ENCODE measurements at places on chromosomes 16 and 17. TPM values are rescaled to one million over a fixed set of nuclear protein-coding genes. Genes with fewer than 3 reads are reported as not detected.

DNA sequence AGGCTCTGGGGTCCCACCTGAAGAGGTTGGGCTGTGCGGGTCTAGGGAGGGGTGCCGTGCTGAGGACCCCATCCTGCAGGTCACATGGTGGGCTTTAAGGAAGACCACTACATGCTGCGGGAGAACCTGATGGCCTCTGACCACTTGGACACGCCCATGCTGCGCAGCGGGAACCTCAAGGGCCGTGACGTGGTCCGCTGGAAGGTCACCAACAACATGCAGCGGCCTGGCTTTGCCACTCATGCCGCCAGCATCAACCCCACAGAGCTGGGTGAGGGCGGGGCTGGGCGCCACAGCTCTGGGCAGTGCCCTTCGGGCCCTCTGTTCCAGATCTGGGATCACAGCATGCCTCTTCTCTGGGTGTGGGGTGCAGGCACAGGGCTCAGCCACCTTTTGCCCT is 18.5 kb downstream of the ITGB4 start:
- no peak for DNase-seq

DNA sequence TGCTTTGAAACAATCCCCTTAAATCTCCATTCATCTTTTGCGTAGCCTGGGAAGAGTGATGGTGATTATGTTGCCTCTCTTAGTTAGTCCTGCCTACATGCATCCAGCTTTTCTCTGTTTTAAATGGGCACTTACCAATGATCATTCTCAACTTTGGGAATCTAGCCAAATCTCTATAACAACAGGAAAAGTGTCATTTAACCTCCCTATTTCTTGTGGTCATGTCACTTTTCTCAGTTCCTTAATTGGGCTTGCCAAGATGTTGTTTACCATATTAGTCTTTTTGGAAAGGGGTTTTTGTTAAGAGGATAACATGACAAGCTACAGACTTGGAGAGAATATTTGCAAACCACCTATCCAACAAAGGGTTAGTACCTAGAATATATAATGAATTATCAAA is 15.6 kb upstream of the CLEC10A start:
- no peak for DNase-seq

DNA sequence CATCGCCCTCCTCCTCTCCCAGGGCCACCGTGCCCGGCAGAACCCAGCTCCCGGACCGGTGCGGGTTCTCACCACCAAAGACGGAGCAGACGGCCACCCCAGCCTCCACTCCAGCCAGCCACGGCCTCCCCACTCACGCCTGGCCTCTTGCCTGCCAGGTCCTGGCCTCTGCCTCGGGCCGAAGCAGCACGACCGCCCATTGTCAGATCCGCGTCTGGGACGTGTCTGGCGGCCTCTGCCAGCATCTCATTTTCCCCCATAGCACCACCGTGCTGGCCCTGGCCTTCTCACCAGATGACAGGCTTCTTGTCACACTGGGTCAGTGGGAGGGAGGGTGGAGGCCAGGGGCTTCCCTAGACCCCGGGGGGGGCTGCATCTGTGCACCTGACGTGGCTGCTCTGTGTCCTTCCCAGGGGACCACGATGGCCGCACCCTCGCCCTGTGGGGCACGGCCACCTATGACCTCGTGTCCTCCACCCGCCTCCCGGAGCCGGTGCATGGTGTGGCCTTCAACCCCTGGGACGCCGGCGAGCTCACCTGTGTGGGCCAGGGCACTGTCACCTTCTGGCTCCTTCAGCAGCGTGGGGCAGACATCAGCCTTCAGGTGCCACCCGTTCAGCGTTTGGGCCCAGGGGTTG is 6.6 kb upstream of the RHOT2 start:
- no peak for DNase-seq

- DNase-seq: no peak
These were observed 14.9 kb downstream of the GLG1 start for GRCh38 chr16:74591876-74592650.

GRCh38 chr16:27046958-27047518 is 19.7 kb upstream of the C16orf82 start:
- DNase-seq: no peak

Gene CDK12
- total RNA-seq: 111 TPM

DNA sequence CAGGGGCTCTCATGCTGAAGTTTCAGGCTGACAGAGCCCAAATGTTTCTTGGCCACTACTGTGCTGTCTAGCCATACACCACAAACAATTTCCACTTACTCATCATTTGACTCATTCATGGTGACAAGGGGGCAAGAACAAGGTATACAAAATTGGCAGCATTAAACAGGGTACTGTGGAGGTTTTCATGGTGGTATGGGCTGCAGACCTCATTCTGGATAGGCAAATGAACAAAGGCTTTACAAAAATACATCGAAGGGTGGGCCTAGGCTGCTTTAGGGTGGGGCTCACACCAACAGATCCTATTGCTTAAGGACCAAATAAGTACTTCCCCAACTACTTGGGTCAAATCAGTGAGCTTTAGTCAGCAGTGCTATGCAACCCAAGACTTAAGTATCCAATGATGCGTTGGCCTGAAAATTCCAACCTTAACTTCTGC is 53.0 kb downstream of the N4BP1 start:
- DNase-seq: no peak

- no peak for DNase-seq
These were observed 25.1 kb upstream of the IL17C start for GRCh38 chr16:88613293-88613692.

GRCh38 chr16:14302399-14303181 is 231.5 kb downstream of the MRTFB start:
- no peak for DNase-seq

GRCh38 chr17:48198950-48199541 is 91.5 kb downstream of the SNX11 start:
- DNase-seq: no peak

- DNase-seq: no peak
These were observed 44.1 kb downstream of the GTF3C1 start for GRCh38 chr16:27505297-27506236.

Gene AATK
- 105 TPM for total RNA-seq

Gene PCTP
- total RNA-seq: 21.9 TPM

DNA sequence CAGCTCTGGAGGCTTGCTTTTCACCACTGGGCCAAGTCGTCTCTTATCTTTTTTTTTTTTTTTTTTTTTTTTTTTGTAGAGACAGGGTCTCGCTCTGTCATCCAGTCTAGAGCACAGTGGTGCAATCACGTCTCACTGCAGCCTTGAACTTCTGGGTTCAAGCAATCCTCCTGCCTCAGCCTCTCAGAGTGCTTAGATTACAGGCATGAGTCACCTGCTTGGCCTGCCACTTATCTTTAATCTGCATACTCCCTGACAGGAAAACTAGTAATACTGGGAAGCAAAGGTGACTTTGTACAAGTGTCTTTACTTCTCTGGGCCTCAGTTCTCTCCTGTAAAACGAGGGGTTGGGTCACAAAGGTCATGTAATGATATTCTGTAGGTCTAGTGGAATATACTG is 15.0 kb downstream of the NTN1 start:
- no peak for DNase-seq

- peak; percentile 52 for DNase-seq
These were observed 27.3 kb downstream of the USP7 start for GRCh38 chr16:8936421-8936820.

- DNase-seq: no peak
These were observed at the start of gene TRIM72 for GRCh38 chr16:31213877-31214707. TRIM72 (plus strand) TSS chr16:31214119; CDS start chr16:31214739, 620 bp downstream.

DNA sequence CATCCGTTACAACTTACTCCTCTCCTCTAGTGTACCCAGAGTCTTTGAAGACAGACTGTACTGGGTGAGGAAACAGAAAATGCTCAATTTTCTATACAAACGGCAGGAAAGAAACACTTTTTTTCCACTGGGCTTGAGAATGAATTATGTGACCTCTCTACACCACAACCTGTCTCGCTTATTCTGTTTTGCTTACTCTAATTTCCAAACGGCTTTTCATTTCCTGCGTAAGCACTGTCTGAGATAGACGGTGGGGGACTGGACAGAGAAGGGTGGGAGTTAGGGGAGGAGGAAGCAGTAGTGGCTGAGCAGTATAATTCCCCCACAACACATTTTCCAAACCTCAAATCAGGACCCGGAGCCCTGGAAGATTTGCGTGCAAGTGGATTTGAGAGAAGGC is 191.4 kb upstream of the SDK2 start:
- DNase-seq: no peak

Gene TMEM101
- 36.9 TPM for total RNA-seq

Gene ACAP1
- total RNA-seq: 114 TPM

Gene HIGD1B
- 26.6 TPM for total RNA-seq

- no peak for DNase-seq
These were observed 353.0 kb upstream of the EEF2KMT start for GRCh38 chr16:5450409-5451104.

DNA sequence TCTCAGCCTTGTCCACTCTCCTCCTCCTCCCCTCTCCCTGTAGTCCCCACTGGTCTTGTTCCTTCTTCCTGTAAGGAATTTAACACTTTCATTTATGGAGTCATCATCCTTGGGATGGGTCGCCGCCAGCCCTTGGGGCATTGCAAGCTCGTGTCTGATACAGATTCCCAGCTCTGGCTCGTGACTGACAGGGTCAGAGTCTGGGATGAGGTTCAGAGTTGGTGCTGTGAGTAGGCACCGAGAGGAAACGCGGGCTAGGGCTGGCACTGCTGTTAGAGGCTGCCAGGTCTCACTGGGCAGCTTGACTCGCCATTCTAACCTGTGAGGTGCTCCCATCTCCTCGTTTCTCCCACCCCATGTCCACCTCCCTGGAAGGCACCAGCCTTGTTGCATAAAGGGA is 407.0 kb downstream of the SOX9 start:
- no peak for DNase-seq

Gene MYH2
- not detected for total RNA-seq

Gene SMTNL2
- 0.49 TPM for total RNA-seq

Gene HSF4
- 69.2 TPM for total RNA-seq

GRCh38 chr16:53947642-53948041 is 243.7 kb downstream of the FTO start:
- DNase-seq: no peak

DNA sequence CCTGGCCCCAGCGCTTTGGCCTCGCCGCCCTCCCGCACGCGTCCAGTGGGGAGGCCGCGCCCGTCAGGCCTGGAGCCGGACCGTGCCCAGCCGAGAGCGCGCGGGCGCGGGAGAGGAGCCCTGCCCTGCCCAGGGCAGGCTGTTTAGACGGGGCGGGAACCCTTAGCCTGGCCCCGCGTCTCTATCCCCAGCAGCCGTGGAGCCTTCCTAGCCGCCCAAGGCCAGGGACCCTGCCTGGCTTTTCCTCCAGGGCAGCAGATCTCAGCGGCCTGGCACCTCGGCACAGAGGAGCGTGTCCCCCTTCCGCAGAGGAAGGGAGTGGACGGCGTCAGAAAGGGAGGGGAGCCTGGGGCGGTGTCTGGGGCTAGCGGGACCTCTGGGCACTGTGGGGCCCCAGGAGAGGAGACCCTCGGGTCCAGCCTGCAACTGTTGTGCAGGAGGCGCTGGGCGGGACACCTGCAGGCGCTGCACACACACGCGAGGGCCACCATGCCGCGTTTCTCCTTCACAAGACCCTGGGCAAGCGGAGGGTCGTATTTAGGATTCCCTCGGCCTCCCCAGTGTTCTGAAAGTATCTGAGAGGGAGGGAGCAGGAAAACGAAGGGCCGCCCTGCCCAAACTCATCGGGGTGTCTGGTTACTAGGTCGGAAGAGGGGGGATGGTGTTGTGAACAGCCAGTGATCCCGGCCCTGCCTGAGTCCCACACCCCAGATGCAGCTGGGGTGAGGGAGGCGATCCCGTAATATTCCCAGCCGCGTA is 2.3 kb upstream of the NPTX1 start:
- no peak for DNase-seq

DNA sequence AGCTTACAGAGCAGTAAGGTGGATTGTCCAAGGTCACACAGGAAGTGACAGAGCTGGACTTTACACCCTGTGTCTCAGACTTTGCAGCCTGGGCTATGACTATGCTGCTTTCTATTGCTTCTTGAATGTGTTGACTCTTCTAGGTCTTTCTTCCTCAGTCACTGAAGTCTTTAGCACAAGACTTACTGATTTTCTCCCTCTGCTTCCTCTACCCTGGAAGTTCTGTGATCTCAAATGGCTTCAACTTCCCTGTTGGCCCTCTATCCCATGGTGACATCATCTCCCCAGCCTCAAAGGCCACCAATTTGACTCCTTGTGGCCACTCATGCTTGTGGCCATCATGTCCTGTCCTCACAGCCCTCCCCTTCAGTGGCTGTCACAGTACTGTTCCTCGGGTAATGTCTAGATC is 181.3 kb downstream of the HS3ST3A1 start:
- peak; percentile 28 for DNase-seq

- DNase-seq: no peak
These were observed 1.9 kb upstream of the ITGAL start for GRCh38 chr16:30470632-30470995.

DNA sequence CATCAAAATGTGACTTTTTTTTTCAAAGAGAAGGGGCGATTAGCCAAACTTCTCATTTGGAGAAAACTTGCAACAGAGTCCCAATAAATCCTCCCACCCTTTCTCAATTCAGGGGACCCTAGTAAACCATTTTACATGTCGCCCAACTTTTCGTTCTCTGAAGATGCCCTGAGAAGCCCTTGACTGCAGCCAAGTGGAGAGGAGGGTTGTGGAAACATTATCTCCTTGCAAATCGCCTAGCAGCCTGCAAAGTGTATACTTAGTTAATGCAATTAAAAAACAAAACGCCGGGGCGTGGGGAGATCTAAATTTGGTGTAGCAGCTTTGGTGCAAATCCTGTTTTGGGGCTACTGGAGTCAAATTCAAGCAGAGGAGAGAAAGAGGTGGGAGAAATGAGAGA is 1.2 kb upstream of the SHISA9 start:
- DNase-seq: no peak

- DNase-seq: peak; percentile 25
These were observed 164.8 kb downstream of the HAPSTR1 start for GRCh38 chr16:9256196-9256595.

DNA sequence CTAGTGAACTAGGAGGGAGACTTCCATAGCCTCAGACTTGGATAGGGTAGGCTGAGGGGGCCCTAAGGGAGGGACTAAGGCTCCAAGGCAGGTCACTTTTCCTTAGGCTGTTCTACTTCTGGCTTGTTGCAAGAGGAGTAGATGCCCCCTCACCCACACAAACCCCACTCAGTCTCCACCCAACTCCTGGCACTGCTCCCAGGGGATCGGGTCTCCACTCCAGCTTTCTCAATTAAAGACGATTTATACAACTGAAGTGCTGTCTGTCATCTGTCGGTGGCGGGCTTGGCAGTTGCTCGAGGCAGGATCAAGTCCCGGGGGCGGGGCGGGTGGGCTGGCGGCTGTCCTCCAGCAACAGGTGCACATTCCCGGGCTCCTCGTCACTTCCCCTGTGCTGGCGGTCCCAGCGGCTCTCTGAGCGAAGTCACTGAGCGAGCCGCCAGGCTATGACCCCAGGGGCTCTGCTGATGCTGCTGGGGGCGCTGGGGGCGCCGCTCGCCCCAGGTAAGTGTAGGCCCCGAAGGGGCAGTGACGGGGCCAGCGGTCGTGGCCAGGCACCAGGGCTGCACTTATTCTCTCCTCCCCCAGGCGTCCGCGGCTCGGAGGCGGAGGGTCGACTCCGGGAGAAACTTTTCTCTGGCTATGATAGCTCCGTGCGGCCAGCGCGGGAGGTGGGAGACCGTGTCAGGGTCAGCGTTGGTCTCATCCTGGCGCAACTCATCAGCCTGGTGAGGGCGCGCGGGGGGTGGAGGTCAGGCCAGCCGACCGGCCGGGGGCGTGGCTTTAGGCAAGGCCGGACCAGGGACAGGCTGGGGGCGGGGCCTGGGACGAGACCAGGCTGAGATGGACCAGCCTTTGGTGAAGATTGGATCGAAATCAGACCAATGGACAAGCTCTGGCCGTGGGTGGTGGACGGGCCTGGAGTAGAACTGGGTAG is at the start of gene CHRNB1:
CHRNB1 (plus strand) TSS at position 380 of the 937 bp plus-strand sequence; CDS start at position 447, 67 bp downstream.
- DNase-seq: peak; percentile 94

Data from upper lobe of left lung (tissue), 6 donors.